Esophagus squamous epithelium (tissue), 5 donors: ENCODE measurements at places on chromosomes 6 and 20.

DNA sequence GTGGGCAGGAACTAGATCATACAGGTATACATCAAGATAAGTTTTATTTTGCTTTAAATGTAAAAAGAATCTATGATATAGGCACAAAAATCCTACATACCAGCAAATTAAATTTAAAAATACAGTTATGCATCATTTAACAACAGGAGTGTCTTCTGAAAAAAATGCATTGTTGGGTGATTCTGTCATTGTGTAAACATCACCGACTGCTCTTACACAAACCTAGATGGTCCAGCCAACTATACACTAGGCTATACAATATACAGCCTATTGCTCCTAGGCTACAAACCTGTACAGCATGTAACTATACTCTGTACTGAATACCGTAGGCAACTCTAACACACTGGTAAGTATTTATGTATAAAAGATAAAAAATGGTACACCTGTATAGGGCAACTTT, 139.4 kb downstream of the RNGTT start:
- DNase-seq, result no peak

DNA sequence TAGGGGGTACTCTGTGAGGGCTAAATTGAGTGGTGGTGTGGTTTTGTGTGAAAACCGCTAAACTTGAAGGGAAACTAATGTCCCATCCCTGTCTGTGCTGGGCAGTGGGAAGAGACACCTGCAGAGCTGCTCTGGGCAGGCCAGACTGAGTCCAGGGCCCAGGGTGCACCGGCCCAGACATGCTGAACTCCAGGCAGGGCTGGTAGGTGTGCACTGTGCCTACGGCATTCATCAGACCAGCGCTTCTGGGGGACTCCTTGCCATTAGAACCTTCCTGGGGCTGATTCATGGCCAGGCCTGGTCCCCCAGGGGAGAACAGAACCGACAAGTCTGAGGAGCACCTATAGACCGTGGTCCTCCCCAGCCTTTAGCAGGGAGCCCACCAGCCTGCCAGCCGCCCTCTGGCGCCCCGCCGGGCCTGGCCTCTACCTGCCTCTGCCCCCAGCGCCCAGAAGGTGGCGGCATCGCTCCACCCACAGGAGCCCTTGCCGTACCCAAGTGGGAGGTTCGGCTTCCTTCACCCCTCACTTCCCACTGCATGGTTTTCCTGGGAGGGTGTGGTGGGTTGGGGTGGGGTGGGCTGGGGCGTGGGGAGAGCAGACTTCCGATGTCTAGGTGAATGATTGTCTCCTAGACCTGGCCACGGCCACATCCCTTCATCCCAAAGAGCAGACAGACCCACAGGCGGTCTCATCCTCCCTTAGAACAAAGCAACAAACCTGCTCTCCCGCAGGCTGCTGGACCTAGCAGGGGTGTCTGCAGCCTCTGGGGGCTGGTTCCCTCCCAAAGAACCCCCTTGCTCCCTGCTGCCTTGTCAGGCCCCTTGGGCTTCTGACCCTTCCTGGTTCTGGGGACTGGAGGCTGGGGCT, 15.5 kb downstream of the CCDC167 start:
- DNase-seq, result no peak

- DNase-seq, result no peak
Observed at GRCh38 chr6:156260815-156261214, 516.4 kb upstream of the ARID1B start.

GRCh38 chr6:2853769-2854395, 12.2 kb upstream of the SERPINB1 start:
- no peak for DNase-seq

GRCh38 chr20:3473944-3474343, 3.1 kb downstream of the ATRN start:
- DNase-seq, result no peak

DNA sequence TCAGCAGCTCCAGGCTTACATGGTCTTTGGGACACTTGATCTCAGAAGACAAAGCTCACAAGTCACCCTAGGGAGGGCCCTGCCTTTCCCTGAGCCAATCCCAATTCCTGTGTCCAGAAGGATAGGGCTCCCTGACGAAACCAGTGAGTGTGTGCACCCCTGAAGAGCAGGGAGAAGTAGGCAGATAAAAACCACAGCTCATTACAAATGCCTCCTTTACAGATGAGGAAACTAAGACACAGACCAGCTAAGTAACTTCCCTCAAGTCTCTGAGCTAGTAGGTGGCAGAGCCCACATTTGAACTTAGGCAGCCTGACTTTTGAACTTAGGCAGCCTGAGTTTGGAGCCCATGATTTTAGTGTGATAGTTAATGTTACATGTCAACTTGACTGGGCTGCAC, 6.7 kb upstream of the ZFAND3 start:
- DNase-seq, result no peak

DNA sequence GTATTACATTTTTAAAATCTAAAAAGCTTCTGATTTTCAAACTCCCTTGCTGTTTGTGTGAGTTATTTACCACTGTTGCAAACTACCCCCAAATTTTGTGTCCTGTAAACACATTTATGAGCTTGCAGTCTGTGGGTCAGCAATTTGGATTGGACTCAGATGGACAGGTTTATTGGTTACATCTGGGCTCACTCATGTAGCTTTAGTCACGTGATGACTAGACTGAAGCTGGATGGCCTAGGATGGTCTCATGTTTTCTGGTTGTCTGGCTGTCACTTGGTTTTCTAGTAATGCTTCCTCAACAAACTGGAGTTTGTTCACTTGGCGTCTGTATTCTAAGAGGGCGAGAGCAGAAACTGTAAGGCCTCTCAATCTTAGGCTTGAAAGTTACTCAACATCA, 12.2 kb upstream of the C6orf58 start:
- DNase-seq, result no peak

DNA sequence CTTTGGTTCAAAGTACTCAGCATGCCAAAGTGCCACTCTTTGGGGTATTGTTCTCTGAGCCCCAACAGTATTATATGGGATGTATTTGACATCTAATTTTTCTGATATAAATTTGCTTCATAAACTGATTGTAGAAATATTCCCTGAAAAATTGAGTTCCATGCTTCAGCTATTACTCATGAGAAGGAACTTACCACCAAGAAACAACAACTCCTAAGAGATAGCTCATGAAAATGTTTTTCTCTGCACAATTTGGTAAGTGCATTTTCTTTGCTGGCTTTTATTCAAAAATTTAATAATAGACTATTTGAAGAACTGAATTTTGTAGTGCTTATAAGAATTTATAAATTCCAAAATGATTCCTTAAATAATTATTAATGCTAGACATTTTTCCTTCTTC, 12.8 kb upstream of the TPD52L1 start:
- no peak for DNase-seq

GRCh38 chr6:113067612-113068275, 720.6 kb downstream of the RFPL4B start:
- DNase-seq, result no peak
